ENCODE measurements at places on chromosomes 16 and 17.

DNA sequence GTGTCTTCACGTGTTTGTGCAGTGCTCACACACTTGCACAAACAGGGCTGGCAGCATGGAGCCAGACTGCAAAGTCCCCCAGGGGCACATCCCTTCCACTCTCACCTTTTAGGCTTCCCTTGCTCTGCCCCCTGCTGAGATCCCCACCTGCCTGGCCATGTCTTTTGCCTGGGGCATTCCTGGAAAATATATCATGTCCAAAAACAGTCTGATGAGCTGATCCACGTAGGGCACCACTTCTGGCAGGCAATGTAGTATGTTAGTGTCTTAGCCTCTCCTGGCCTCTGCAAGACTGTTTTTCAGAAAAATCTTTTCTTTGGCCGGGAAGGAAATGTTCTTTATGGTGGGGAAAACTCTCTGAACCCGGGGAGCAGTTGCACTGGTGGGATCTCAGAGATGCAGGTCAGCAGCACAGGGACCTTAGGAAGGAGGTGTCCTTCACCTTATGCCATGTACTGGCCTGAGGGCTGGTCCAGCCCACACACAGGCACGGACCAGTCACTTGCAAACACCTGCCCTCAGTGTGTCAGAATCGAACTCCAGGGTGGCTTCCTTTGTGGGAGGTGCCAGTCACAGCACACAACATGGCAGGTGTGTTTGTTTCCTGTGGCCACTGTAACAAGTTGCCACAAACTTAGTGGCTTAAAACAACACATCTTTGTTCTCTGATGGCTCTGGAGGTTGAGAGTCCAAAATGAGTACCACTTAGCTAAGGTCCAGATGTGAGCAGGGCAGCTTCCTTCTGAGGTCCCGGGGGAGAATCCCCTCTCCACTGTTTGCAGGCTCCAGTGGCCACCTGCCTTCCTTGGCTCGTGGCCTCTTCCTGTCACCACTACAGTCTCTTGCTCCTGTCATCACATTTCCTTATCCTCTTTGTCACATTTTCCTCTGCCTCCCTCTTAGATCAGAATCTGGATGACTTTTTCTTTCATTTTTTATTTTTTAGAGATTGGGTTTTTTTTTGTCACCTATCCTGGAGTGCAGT, 46.6 kb downstream of the MPRIP start:
- no peak for DNase-seq

DNA sequence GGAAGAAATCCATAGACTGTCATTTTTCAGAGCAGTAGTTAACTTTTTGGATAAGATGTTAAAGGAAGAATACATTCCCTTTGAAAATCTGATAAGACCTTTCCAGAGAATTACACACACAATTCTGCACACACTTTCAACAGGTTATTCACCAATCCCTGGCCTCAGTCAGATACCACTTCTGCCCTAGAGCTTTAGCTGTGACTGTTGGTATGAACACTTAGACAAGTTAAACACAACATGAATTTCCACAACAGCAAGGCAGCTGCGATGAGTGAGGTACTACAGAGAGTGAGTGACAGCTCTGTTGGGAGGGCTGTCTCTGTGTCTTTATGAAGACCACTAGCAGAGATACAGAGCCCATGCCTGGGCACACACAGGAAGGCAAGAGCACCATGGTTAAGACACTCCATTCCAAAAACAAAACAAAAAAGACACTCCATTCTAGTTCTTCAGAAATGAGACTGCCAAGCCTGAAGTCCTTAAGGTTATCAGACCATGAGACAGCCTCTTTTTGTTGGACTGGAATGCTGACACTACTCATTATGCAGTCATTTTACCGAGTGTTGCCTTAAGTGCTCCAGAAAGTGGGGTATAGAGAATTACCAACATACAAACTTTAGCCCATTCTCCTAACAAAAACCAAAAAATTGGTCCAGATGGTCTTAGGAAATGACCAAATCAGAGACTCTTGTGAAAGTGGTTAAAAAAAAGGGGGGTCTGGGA, 42.4 kb downstream of the TOM1L2 start:
- DNase-seq, result no peak

DNA sequence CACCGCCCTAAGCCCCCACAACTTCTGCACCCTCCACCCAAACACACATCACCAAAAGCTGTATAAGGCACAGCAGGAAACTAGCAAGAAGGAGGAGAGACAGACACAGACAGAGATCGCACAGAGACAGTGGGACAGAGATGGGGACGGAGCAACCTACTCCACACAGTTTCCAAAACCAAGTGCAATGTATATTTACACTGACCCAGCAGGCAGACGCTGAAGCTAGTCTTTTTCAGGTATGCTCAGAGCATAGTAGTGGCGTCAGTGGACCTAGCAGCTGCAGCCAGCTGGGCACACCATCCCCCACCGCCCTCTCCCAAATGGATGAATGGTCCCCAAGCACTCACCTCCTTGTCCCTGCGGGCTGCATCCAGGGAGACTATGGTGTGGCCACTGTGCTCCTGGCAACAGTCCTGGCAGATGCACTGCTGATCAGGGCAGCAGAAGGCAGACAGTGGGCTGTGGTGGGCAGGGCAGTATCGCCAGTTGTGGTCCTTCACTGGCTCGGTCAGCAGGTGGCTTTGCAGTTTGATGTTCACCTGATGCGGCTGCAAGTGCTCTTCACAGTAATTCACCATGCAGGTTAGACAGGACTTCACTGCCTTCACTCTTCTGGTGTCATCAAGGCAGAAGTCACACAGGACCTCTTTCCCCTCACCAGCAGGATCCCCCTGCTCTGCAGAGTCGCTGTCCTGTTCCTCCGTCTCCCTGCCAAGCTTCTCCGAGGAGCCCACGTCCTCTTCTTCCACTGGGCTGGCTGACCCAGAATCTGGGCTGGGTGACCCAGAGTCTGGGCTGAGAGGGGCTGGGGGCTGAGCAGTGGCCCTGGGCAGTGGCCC, 31.5 kb upstream of the FBXW10B start:
- no peak for DNase-seq

GRCh38 chr17:35664685-35665084, 66.8 kb upstream of the RASL10B start:
- no peak for DNase-seq

DNA sequence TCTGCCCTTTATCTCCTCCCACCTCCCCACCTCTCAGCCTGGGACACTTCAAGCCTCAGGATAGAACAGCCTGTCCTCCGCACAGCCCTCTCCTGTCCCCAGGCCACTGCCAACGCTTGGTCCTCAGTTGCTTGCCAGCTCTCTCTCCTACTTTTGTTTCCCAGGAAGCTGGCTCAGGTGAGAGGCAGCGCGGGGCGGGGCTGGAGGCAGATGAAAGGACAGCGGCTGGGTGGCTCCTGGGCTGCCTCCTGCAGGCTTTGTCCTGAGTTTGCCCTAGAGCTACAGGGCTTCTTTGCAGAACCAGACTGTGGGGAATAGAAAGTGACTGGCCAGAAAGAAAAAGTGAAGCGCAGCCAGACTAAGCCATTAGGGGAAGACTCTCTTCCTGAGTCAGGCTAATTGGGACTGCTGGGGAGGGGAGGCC, 48.2 kb upstream of the CDC42EP4 start:
- no peak for DNase-seq

- DNase-seq, result no peak
Measured at GRCh38 chr17:64786337-64786736, 124.2 kb upstream of the SMURF2 start.

GRCh38 chr17:19398301-19399181, 11.6 kb upstream of the MFAP4 start:
- no peak for DNase-seq

DNA sequence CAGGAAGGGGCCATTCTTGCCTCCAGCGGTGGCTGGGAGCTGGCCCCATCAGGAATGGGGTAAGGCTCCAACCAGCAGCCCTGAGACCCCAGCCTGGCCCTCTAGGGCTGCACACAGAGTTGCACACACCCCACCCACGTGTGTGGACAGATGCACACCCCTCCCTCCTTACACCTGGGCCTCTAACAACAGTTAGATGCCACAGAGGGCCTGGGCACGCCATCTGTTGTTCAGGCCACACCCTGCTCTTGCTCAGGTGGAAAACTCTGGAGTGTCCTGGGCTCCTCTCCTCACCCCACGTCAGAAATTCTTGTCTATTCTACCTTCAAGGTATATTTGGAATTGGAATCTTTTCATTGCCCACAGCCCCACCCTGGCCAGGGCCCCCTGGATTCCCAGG, 13.3 kb upstream of the RAI1 start:
- no peak for DNase-seq

DNA sequence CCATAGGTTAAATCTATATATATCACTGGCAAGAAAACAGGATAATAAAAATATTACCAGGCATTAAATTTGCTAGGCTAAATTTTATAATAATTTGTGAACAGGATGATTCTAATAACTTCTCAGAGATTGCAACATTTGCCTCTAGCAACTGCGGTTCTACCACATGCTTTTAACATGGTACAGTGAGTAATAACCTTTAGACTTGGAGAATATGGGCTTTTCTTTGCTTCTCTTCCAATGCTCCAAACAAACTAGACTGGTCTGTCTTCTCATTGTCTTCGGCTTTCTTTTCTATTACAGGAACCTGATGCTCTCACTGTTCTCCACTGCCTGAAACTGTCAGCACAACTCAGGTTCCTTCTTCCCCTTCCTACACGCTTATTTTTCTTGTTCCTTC, 80.6 kb downstream of the CA4 start:
- no peak for DNase-seq

- no peak for DNase-seq
Measured at GRCh38 chr17:82399041-82399441, 19.1 kb upstream of the HEXD start.

GRCh38 chr16:79151-80054, 1.4 kb downstream of the MPG start:
- no peak for DNase-seq

GRCh38 chr17:37829592-37830123, 84.8 kb upstream of the HNF1B start:
- no peak for DNase-seq

GRCh38 chr16:23682181-23682580, 3.5 kb downstream of the PLK1 start:
- DNase-seq, result no peak

DNA sequence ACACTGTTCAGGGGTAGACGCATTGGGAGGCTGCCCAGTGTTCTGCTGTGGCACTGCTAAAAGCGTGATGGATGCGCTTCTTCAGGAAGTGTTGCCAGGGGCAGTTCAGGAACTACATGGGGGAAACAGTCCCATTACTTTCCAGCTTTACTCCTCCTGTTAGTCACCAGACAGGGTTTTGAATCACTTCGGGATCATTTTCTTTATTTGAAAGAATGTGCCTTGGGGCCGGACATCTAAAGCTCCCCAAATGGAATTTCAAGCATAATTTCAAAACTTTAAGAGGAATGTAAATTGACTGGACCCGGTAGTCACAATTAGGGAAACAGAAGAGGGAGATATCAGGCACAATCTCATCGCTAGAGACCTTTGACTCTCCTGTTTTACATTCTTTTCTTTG, 1.3 kb upstream of the KRTAP2-1 start:
- no peak for DNase-seq

DNA sequence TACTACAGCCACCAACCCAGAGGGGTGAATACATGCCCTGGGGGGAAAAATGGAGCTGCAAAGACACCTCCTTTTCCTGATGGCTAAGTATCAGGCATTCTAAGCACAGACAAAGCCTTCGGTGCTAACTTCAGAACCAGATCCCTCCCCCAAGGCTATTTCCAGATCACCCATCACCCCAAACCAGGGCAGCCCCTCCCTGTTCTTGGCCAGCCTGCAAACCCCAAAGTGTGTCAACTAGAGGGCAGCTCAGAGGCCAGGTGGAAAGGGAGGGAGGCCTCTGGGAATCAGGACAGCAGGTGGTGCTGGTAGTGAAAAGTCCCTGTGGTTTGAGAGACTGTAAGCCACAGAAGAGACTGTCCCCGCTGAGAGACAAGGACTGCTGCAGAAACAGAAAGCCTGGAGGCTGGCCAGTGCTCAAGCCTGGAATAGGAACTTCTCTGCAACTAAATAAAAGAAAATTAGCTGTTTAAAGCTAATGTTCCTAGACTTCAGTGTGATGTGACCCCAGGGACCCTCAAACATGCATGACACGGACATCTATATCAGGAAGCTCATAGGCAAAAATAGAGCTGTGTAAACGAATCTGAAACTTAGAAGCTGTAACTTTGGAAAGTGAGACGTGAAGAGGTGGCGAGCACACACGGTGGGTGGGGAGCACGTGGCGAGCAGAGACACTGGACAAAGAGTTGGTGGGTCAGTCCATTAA, 9.1 kb downstream of the TUBG1 start:
- DNase-seq, result no peak

DNA sequence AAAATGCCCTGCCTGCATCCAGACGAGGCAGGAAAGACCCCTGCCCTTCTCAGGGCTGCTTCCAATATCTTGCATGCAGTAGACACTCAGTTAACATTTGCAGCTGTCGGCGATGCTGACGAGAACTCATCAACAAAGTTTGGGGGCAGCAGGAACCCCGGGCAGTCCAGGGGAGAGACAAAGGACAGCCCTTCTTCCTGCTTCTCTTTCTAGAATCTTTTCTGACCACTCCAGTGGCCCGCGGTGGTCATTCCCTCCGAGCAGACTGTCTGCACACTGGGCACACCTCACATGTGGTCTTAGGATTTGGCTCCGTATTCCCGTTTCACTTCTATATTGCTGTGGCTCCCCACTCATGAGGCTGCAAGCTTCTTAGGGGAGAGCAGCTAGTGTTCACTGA, 31.0 kb upstream of the MFSD6L start:
- no peak for DNase-seq

DNA sequence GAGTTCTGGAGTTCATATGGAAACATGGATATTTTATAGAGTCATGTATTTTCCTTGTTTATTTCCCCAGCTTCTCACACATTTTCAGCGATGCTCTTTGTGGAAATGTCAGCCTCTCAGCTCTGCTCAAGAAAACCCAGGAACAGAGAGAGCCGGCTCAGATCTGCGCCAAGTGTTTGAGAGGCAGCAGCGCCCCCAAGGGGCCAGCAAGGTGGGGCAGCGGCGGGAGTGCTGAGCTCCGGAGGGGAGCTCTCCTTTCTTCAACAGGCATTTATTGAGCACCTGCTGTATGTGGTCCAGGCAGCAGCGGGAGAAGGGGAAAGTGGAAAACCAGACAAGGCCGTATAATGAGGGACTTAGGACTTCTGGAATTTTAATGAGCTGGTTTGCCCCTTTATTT, 421.1 kb upstream of the C16orf82 start:
- no peak for DNase-seq

DNA sequence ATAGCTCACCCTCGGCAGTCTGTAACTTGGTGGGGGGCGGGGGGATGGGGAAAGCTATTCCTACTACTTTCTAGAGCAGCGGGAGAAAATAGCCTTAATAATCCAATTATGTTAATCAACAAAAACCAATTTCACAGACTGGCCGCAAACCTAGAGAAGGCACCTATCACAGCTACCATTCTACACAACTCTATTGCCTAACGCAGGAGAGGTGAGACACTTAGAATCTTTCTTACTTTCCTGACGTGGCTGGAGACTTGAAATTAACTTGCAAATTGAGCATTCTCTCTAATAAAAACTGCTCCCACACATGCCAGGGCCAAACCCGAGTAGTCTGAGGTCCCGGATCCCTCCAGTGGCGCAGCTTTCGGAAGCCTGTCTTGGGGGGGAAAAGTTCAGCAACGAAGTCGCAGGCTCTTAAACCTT, 794 bp downstream of the SMG6 start:
- DNase-seq, result no peak

GRCh38 chr17:35953720-35954119, 10.2 kb upstream of the LYZL6 start:
- DNase-seq, result no peak
